ENCODE measurements at places on chromosomes 16 and 17.

DNA sequence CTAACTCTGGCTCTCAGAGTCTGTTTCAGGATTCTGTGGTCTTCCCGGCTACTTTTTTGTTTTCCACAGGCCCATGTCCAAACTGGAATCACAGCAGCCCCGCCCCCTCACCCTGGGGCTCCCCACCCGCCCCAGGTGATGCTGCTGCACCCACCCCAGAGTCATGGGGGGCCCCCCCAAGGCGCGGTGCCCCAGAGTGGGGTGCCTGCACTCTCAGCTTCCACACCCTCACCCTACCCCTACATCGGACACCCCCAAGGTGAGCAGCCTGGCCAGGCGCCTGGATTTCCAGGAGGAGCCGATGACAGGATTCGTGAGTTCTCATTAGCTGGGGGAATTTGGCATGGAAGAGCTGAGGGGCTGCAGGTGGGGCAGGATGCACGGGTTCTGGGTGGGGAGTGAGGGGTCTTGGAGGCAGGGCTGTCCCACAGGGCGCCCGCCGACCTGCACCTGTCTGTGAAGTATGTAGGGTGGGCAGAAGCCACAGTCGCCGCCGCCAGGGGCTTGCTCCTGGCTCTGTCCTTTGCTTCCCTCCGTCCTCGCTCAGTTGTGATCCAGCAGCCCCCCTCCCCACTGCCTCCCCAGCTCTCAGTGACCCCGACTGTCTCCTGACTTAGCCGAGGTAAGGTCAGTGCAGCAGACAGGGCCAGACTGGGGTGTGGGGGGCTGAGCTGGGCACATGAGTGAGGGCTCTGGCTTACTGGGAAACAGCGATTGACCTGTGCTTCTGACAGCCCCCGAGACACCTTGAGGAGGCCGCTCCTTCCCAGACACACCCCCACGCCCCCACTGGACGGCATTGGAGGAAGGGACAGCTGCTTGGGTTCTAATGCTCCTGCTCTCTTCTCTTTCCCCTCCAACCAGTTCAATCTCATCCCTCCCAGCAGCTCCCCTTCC, 10.0 kb downstream of the TUFM start:
- DNase-seq = no peak

- DNase-seq = no peak
These were observed 213.2 kb downstream of the CCDC182 start for GRCh38 chr17:57531648-57532504.

DNA sequence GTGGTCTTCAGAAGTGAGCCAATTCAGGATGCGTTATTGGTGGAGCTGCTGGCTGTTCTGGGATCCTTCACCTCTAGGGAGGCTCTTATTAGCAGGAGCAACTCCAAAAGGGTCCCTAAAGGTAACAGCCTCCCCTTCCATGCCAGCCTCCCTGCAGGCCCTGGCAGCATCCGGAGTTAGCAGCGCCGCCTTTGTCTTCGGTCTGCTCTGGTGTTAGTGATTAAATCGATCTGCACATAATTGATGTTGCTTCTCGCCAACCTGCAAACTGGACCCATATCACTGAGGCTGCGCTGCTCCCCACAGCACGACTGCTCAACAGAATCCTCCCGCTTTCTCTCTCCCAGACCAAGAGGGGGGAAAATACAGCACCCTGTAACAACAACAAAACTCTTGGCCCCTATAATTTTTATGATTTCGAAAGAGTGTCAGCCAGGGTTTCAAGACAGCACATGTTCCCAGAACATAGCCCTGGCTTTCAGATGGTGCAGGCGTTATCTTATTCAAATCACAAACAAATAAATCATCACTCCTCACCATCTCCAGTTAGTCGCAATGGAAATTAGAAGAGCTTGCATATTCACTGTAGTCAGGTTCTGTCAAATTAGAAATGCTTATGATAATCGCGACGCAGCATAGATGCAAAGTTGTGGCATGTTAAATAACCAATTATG, 76.0 kb downstream of the IRX3 start:
- DNase-seq = no peak

DNA sequence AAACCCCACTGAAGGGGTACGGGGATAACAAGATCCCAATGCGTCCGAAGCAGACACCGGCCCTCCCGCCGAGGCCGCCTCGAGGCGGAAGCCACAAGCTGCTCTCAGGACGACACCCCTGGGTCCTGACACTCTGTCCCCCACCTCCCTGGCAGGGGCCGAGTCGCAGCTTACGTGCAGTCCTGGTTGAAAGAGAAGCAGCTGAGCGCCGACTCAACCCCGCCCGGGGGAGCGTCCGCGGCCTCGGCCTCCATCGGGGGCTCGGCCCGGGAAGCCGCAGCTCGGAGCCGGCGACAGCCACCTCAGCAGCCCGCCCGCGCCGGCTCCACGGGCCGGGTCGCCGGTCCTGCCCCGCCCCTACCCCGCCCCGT, at the start of gene WIPI1:
WIPI1 (minus strand) TSS at position 329 of the 371 bp plus-strand sequence; CDS start at position 254, 75 bp downstream.
- no peak for DNase-seq

- DNase-seq = no peak
These were observed 48.3 kb downstream of the WDR45B start for GRCh38 chr17:82599674-82600661.

GRCh38 chr17:6327007-6327406, 107.9 kb downstream of the AIPL1 start:
- DNase-seq = no peak

DNA sequence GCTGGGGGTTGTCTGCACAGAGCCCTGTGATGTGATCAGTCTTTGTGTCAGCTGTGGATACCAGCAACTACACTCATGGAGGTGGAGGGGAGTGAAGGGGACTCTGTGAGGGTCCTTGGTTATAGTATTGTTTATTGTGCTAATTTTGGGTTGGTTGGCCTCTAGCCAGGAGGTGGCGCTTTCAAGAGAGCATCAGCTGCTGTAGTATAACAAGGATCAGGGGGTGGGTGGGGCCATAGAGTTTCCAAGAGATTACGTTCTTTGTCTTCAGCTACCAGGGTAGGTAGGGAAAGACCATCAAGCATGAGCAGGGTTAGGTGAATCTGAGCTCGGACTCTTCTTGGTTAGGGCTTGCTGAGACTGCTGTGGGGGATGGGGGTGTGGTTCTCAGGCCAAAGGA, 97.1 kb upstream of the HS3ST3A1 start:
- no peak for DNase-seq

Measured in GM12892 (cell line).